ENCODE measurements at places on chromosomes 7 and 10. TPM values are rescaled to one million over a fixed set of nuclear protein-coding genes. Genes with fewer than 3 reads are reported as not detected.

Gene PARD3
- total RNA-seq, result 57.2 TPM

Gene COBL
- 4.0 TPM for total RNA-seq

Gene CLCN1
- not detected for total RNA-seq

Gene COL13A1
- 0.30 TPM for total RNA-seq

Gene CLIP2
- total RNA-seq, result 14.0 TPM

Gene TEX36
- not detected for total RNA-seq

Gene IKZF1
- total RNA-seq, result not detected

Gene PNLIPRP2
- total RNA-seq, result not detected

Gene CYP3A4
- total RNA-seq, result not detected

Gene MYO3A
- not detected for total RNA-seq

Gene FAM237B
- not detected for total RNA-seq

Gene SLC39A12
- not detected for total RNA-seq

Gene LIPK
- total RNA-seq, result not detected

Gene CXCL12
- 0.06 TPM for total RNA-seq

Gene ARHGEF5
- total RNA-seq, result 2.5 TPM

Gene ATRNL1
- total RNA-seq, result 0.23 TPM

Gene NACAD
- total RNA-seq, result 0.31 TPM

Gene TSPAN15
- 103 TPM for total RNA-seq

Gene NKX1-2
- total RNA-seq, result 0.03 TPM

Gene PON1
- total RNA-seq, result 1.3 TPM

Gene GIMAP7
- total RNA-seq, result not detected

Gene CYP2C19
- not detected for total RNA-seq

Gene SRRM3
- 12.6 TPM for total RNA-seq

Gene CLDN3
- total RNA-seq, result 3.6 TPM

Gene ABCC2
- total RNA-seq, result 137 TPM

Gene UPK3BL2
- total RNA-seq, result 1.3 TPM

Gene COG5
- total RNA-seq, result 10.3 TPM

Gene ANKIB1
- 18.2 TPM for total RNA-seq

Gene TMEM196
- not detected for total RNA-seq

Gene ASB4
- total RNA-seq, result 0.26 TPM

Gene LRMDA
- 4.4 TPM for total RNA-seq

Gene RAB19
- total RNA-seq, result not detected

Gene ZP3
- 14.0 TPM for total RNA-seq

Gene IGFBP1
- 60.9 TPM for total RNA-seq

Gene GIMAP2
- total RNA-seq, result 0.09 TPM

Gene FBXW4
- total RNA-seq, result 21.9 TPM

Gene RPP30
- total RNA-seq, result 52.6 TPM

Gene FGL2
- not detected for total RNA-seq

Gene CALHM1
- not detected for total RNA-seq

Gene MMP21
- total RNA-seq, result 0.05 TPM

Gene ANKRD61
- total RNA-seq, result 0.84 TPM

Gene RNF133
- total RNA-seq, result not detected

Gene GATA3
- total RNA-seq, result 4.9 TPM

Gene CD36
- total RNA-seq, result not detected

Gene RSPH10B
- total RNA-seq, result 0.05 TPM

Gene NAT16
- 0.12 TPM for total RNA-seq
